Right renal pelvis (tissue), 4 donors: ENCODE measurements at places on chromosomes 16 and 17. TPM values are rescaled to one million over a fixed set of nuclear protein-coding genes. Genes with fewer than 3 reads are reported as not detected.

GRCh38 chr17:29579866-29580771 is 9.3 kb downstream of the GIT1 start:
- DNase-seq, result peak; percentile 63

- DNase-seq, result no peak
Measured at GRCh38 chr16:80084163-80084562, 456.6 kb upstream of the DYNLRB2 start.

The TEKT1 gene
- 0.42 TPM for polyA plus RNA-seq

DNA sequence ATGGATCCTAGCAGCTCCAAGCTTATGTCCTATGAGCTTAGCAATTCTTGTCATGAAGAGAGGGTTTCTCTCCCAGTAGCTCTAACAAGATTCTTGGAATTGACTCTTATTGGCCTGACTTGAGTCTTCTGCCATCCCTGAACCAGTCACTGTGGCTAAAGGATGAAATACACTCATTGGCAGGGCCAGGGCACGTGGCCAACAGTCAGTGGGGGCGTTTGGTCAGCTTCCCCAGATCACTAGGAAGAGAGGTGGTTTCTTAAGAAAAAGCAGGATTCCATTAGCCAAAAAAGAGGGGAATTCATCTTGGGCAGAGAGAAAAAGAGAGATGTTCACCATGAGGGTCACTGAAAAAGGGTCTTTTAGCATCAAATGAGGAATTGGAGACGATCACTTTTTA is 363.2 kb downstream of the SNX29 start:
- no peak for DNase-seq

DNA sequence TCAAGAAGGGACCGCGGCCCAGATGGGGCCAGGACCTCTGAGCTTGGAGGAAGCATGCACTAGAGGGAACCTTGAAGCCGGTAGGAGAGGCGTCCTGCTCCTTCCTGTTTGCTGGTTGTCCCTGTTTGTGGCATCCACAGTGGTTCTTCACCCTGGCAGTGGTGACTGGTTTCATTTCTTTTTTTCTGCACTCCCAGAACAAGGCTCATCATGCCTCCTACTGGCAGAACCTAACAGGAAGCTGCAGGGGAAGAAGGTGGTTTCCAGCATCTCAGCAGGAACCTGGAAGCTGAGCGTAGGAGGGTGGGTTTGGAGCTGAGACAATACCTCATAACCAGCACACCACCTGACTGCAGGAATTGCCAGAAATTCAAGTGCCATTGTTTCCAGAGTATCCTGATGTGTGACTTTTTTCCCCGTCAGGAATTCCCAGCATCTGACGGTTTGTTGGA is 5.8 kb downstream of the TMEM231 start:
- no peak for DNase-seq

The NOG gene
- polyA plus RNA-seq, result 1.4 TPM

DNA sequence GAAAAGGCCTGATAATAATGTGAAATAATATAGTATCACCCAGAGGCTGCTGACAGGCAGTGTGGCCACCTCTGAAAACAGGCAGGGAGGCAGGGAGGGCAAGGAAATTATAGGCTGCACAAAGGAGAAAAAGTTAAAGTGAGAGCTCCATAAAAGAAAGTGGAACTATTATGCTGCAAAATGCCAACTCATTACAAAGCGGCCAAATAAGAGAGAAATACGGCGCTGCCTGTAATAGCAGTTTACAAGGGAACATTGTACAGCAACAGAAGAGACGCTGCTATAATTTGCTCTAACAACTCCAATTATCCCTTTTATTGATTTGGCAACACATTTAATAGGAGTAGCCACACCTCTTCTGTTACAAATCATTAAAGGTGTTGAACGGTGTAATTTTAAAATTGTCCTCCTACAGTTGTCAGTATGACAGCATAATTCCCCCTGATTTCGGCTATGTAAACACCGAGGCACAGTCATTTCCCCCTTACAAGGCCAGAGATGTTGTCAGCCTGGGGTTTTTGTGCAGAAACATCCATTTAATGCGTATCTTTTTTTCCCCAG is 120.3 kb downstream of the MRM1 start:
- DNase-seq, result no peak

The ITGA2B gene
- polyA plus RNA-seq, result 5.2 TPM

DNA sequence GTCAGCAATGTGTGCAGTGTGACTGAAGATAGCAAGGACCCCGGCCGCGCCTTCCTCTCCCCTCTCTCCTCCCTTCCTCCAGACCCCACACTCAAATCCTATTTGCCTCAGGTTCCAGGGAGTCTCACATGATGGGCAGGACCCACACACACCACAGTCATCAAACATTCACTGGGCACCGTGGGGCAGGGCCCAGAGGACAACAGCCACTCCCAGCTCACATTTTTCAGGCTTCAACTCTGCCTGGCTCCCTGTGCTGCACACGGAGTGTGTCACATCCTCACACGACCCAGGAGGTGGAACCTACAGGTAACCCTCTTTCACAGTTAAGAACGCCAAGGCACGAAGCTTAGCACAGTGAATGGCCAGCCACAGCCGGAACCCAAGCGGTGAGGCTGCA is 30.5 kb downstream of the PEMT start:
- DNase-seq, result no peak

DNA sequence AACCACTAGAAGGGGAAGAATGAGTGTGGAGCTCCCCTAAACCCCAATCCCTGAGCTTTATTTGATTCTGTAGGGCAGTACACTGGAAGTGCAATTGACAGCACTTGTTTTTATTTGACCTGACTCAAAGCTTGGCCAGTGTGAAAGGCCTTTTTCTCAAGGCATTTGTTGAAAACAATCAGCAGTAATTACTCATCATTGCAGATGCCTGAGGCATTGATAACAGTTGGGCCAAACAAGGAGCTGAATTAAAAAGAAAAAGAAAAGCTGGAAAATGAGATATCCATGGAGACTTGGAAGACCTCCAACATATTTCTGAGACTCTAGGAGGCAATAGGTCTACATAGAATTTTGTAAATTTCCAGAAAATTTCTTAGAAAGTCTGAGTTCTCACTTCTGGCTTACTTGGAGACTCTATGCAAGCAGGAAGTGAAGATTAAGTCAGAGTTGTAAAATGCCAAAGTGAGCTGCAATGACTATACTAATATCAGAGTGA is 200.8 kb upstream of the KCNJ16 start:
- no peak for DNase-seq

DNA sequence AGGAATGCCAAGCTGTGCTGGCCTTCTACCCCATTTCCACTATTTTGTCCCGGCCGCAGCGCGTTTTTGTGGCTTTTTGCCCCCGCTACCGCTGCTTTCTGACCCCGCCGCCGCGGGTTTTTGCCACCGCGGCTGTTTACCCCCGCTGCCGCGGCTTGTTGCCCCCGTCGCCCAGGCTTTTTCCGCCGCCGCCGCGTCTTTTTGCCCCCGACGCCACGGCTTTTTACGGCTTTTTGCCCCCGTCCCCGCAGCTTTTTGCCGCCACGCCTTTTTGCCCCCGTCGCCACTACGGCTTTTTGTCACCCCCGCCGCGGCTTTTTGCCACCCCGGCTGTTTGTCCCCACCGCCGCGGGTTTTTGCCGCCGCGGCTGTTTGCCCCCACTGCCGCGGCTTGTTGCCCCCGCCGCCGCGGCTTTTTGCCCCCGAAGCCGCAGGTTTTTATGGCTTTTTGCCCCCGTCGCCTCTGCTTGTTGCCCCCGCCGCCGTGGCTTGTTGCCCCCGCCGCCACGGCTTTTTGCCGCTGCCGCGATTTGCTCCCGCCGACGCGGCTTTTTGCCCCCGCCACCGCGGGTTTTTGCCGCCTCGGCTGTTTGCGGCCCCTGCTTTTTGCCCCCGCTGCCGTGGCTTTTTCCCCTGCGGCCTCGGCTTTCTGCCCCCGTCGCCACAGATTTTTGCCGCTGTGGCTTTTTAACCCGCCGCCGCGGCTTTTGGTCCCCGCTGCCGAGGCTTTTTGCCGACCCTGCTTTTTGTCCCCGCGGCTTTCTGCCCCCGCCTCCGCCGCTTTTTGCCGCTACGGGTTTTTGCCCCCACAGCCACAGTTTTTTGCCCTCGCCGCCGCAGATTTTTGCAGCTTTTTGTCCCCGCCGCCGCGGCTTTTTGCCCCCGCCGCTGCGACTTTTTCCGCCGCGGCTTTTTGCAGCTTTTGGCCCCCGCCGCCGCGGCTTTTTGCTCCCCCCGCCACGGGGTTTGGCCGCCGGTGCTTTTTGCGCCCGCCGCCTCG is 520.4 kb upstream of the WSB1 start:
- DNase-seq, result no peak

The MT2A gene
- 23.0 TPM for polyA plus RNA-seq

The RNF222 gene
- 0.06 TPM for polyA plus RNA-seq

The CCL1 gene
- polyA plus RNA-seq, result not detected

DNA sequence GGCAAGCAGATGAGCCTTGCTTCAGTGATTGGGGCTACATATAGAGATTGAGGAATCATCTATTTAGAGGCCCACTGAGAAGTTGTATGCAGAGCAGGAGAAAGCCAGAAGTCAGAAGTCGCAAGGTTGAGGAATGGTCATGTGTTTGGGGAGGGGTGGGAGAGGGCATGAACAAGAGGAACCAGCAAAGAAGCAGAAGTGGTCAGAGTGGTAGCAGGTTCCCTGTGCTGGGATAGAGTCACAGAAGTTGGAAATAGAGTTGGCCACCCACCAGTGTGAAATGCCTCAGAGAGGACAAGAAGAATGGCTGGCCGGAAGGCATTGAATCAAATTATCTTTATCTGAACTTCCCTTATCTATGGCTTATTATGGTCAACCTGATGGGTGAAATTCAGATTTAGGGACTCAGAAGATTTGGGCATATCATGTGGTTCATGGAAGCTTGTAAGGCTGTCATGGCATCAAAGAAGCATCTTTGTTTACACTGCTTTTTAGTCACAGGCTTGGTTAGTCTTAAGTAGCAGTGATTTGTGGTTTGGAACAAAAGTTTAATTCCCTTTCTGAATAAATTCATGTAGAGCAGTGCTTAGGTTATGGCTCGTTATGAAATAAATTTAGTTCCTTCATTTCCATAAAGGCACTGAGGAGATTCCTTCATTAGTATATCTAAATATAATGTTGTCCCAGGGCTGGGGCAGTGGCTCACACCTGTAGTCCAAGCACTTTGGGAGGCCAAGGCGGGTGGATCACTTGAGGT is 19.7 kb downstream of the MAP3K3 start:
- no peak for DNase-seq

- no peak for DNase-seq
Measured at GRCh38 chr16:88287219-88287618, 95.5 kb upstream of the ZNF469 start.

GRCh38 chr17:63497708-63498483 is 21.0 kb downstream of the ACE start:
- no peak for DNase-seq

The CLN3 gene
- polyA plus RNA-seq, result 31.2 TPM

The HSD3B7 gene
- 10.1 TPM for polyA plus RNA-seq

DNA sequence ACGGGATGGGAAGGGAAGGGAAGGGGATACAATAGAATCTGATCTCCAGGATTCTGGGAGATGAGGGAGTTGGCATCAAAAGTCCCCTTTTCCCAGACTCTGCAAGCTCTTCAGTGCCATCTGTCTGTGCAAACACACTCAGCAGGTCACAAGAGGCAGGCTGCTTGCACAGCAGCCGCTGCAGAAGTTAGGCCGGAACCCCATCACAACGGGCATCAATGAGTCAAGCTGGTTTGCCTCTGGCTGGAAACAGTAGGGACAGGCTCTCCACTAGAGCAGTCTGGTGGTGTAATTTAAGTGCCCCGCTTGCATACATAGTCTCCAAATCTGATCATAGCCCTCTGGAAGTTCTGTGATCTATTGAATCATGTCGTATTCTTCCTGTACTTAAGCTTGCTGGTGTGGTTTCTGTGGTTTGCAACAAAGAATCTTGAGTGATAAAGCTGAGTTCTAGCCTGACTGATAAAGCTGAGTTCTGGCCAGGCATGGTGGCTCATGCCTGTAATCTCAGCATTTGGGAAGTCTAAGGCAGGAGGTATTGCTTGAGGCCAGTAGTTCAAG is 33.7 kb upstream of the KDM8 start:
- DNase-seq, result no peak

DNA sequence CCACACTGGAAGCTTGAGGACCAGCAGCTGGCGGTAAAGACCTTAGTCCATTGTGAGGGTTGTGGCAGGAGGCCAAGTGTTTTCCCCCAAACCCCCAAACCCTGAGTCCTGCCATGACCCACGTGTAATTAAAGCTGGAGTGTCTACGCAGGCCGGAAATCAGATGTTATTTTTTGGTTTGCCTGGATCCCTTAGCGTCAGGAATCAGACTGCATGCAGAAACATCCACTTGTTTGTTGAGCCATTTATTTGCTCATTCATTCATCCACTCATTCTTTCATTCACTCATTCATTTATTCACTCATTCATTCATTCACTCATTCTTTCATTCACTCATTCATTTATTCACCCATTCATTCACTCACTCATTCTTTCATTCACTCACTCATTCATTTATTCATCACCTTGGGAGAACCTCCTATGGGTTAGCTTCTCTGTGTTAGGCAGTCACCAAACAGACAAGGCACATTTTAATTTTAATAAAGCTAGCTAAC is 313.1 kb downstream of the MAF start:
- no peak for DNase-seq

GRCh38 chr16:29995911-29996765 is at the start of gene INO80E:
INO80E (plus strand) TSS chr16:29996241; CDS start chr16:29996311, 70 bp downstream.
- DNase-seq, result peak; percentile 90

- no peak for DNase-seq
Measured at GRCh38 chr16:11056993-11057649, 112.8 kb downstream of the CLEC16A start.

- DNase-seq, result no peak
Measured at GRCh38 chr17:15917438-15918027, 27.4 kb upstream of the ADORA2B start.

DNA sequence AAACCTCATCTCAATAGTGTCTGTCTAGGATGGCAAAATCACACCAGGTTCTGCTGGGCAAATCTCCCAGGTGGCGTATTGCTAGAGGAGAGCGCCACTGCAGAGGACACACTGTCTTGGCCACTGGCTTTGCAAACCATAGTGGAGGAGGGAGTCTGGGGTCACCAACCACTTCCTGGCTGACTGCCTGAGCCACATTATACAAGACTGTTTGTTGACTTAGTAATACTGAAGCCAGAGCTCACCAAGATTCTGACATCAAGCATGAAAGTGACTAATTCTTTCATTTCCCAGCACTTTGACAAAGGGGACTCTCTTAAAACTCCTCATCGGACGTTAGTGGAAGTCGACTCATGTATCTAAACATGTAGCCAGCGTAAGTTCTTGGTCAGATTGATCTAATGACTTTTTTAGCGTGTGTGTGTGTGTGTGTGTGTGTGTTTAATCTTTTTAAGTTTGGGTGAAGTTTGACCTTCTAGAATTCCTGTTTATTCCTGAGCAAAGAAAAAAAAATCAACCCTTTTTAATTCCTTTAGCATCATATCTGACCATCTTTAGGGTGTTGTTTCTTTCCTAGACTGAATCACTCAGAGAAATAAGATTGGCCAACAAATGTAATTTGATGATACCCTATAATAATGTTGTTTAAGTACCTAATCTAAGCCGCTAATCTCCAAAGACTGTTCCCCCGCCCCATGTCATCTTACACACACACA is 13.7 kb downstream of the PITPNC1 start:
- DNase-seq, result peak; percentile 62

The TRPV2 gene
- polyA plus RNA-seq, result 3.5 TPM

- DNase-seq, result no peak
Measured at GRCh38 chr16:71255721-71256120, 25.2 kb upstream of the HYDIN start.

- no peak for DNase-seq
Measured at GRCh38 chr16:54473226-54473993, 186.8 kb upstream of the IRX3 start.

The GPRC5C gene
- polyA plus RNA-seq, result 145 TPM

- DNase-seq, result peak; percentile 72
Measured at GRCh38 chr16:87461466-87461991, 31.3 kb downstream of the ZCCHC14 start.

The GP1BA gene
- polyA plus RNA-seq, result 1.5 TPM

The IL32 gene
- 29.9 TPM for polyA plus RNA-seq

The IRF8 gene
- 6.1 TPM for polyA plus RNA-seq

GRCh38 chr17:69702078-69702477 is 287.6 kb downstream of the MAP2K6 start:
- no peak for DNase-seq
